ENCODE measurements at places on chromosomes 4 and X. TPM values are rescaled to one million over a fixed set of nuclear protein-coding genes. Genes with fewer than 3 reads are reported as not detected.

PNMA5 gene
- total RNA-seq, result not detected

ADAM29 gene
- not detected for total RNA-seq

AADAT gene
- not detected for total RNA-seq

GRCh38 chrX:132219343-132219768 is at the start of gene RAP2C:
TSS of gene RAP2C (minus strand) at chrX:132219447. CDS start at chrX:132217268, 2,179 bp downstream.
- DNase-seq, result peak; percentile 79

GRCh38 chr4:101037249-101037648 is 310.1 kb downstream of the PPP3CA start:
- no peak for DNase-seq

DNA sequence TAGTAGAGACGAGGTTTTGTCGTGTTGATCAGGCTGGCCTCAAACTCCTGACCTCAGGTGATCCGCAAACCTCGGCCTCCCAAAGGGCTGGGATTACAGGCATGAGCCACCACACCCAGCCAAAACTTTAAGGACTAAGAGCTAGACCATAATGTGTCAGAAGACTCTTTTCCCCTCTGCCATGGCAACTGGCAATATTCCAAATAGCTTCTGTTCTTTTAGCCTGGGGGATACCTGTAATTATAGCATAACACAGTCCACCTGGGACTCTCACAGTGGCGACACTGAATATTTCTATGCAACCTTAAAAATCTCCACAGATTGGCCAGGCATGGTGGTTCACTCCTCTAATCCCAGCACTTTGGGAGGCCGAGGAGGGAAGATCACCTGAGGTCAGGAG is 45.5 kb upstream of the RBM47 start:
- DNase-seq, result no peak

DNA sequence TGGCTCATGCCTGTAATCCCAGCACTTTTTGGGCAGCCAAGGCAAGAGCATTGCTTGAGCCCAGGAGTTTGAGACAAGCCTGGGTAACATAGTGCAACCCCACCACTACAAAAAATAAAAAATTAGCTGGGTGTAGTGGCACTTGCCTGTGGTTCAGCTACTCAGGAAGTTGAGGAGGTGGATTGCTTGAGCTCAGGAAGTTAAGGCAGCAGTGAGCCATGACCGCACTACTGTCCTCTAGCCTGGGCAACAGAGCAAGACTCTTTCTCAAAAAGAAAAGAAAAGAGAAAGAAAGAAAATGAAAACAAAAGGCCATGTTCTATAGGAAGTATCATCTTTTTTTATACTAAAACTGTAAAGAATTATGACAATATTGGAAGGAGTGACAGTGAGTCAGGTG is 38.5 kb downstream of the NEK1 start:
- no peak for DNase-seq

All from activated CD8-positive, alpha-beta T cell treated with anti-CD3 and anti-CD28 coated beads for 36 hours (primary cell).